Stimulated activated CD4-positive, alpha-beta T cell treated with anti-CD3 and anti-CD28 coated beads, Interleukin-15, amount 100 ng/mL, for 1 hour (primary cell): ENCODE measurements at places on chromosomes 13 and 19.

DNA sequence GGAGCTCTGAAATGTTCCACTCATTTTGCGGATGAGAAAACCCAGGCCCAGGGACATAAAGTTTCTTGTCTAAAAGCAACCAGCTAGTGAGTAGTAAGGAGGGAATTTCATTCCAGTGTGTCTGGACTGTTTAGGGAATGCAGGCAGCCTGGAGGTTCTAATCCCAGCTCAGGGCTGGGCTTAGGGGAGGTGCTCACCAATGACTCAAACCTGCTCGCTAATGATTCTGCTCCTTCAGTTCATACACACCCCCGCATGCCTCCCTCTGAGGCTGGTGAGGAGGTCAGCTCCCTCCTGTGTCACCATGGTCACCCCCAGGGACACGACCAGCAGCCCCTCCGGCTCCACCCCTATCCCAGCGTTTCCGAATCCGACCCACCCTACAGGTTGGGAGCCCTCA, 34.6 kb downstream of the CYP4F2 start:
- no peak for DNase-seq

DNA sequence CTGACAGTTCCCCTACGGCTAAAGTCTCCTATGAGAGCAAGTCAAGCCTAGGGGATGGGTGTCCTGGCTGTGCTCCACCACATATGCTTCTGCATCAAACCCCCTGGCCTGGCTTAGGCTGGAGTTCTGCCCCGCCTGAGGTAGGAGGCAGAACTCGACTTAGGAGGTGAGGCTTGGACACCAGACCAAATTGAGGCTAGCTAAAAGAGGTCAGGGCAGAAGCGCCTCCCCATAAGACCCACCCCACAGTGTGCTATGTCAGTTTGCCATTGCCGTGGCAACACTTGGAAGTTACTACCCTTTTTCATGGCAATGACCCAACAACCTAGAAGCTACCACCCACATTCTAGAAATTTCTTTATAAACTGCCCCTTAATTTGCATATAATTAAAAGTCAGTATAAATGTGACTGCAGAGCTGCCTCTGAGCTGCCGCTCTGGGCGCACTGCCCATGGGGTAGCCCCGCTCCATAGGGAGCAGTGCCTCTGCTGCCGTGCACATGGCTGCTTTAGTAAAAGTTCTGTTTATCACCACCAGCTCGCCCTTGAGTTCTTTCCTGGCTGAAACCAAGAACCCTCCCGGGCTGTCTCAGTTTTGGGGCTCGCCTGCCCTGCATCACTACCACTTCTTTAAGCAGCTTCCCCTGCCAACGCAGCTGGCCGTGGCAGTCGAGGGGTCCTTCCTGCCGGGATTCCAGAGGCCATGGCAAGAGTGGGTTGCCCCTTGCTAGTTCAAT, 20.2 kb downstream of the AP1M1 start:
- no peak for DNase-seq

- peak; percentile 56 for DNase-seq
These were observed 24.6 kb downstream of the SPC24 start for GRCh38 chr19:11130824-11131455.

DNA sequence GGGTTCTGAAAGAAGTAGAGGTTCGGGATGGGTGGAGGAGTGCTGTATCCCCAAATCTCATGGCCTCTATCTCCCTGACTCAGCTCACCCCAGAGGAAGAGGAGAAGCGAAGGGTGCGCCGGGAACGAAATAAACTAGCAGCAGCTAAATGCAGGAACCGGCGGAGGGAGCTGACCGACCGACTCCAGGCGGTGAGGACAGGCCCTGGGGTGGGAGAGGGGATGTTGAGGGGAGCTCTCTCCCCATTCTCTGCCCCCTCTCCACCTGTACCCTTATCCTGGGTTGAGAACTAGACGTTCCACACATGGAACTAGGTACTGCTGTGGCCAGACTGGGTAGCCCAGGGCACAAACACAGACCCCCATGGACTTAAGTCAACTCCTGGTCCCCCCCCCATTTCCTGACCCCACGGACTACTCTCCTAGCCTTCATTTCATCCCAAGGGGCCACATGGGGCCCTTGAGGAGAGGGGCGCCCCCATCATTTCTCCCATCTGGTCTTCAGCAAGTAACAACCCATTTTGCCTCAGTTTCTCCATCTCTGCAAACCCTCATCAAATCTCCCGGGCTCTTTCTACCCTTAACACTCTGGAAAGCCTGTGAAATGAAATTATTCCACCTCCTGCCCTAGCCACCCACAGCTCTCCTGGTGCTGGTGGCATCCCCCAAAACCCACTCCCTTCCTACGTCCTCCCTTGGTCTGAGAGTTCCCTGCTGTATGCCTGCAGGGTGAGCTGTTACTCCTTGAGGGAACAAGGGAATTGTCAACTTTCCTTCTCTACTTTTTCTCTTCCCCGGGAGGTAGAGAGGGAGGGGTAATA, 3.5 kb downstream of the FOSB start:
- DNase-seq, result no peak

DNA sequence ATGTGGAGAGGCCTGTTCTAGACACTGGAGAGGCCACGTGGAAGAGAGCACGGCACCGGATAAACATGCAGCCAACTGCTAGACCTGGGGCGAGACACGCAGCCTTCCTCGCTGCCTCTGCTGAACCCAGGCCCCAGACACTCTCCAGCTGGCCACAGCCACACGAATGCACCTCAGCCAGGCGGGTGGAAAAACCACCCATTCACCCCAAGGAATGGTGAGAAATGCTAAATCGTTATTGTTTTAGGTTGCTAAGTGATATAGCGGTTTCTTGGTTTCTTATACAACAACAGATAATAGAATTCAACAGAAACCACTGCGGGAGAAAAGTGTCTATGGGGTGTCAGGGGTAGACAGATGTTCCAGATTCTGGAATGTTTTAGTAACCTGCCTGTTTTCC, 52.5 kb downstream of the STK24 start:
- no peak for DNase-seq

DNA sequence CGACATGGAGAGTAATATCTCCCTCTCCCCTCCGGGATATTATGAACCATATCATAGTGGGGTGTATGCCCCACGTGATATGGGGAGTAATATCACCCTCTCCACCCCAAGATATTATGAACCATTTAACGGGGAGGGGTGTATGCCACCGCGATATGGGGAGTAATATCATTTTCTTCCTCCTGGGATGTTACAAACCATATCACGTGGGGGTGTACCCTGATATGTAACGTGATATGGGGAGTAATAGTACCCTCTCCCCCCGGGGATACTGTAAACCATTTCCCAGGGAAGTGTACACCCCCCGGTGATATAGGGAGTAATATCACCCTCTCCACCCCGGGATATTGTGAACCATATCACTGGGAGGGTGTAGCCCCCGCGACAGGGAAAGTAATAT, 62.1 kb downstream of the ERICH4 start:
- DNase-seq, result no peak

GRCh38 chr19:45164577-45165335, 4.0 kb upstream of the NKPD1 start:
- no peak for DNase-seq

DNA sequence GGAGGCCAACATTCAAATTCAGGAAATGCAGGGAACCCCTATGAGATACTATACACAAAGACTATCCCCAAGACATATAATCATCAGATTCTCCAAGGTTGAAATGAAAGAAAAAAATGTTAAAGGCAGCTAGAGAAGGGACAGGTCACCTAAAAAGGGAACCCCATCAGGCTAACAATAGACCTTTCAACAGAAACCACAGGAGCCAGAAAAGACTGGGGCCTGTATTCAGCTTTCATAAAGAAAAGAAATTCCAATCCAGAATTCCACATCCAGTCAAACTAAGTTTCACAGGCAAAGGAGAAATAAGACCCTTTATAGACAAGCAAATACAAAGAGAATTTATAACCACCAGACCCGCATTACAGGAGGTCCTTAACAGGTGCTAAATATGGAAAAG, 1703.6 kb upstream of the PRR20A start:
- DNase-seq, result no peak

GRCh38 chr13:98540476-98540875, 36.4 kb downstream of the STK24 start:
- no peak for DNase-seq

DNA sequence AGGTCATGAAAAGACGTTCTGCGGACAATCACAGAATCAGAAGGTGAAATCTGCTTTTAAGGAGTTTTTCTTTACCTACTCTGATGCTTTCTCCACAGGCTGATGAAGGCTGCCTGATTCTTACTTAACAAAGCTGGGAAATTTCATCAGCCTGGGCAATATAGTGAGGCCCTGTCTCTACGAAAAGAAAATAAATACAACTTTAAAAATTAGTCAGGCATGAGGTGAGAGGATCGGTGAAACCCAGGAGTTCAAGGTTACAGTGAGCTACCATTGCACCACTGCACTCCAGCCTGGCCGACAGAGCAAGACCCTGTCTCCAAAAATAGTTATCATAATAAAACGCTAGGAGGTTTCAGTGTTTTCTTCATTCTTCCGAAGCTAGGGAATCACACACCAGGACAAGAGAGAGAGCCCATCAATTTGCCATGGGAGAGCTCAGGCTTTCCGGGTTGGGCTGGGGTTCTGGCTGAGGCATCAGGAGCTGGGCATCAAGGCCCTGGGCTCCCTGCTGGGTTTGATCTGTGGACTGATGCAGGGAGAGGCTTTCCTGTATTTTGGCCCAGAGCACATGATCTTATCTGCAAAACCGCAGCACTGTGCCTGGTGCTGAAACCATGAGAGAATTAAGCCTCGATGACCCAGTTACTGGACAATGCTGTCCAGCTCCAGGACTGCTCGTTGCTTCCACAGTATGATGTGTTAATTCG, 25.1 kb upstream of the CEBPG start:
- no peak for DNase-seq

DNA sequence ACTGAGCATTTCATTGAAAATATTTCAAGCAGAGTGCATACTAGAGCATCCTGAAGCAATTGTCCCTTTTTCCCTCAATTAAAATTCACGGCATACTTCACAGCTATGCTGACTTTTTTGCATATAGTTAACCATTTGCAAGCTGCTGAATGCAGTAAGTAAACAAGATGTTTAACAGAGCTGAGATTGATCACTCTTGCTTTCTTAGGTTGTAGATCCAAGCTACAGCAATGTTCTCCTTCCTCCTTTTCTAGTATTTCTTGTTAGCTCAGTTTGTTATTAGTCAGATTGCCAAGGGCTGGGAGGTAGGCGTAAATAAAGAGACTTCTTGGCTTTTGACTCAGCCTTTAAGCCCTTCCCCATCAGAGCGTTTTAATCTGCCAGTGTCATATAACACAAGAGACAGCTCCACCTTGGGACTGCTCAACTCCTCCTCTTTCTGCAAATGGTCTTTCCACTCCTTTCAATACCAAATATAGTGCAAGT, at the start of gene SLITRK6:
TSS of gene SLITRK6 (minus strand) at position 323 of the 486 bp plus-strand sequence. CDS start 2,911 bp downstream, outside the sequence.
- no peak for DNase-seq

DNA sequence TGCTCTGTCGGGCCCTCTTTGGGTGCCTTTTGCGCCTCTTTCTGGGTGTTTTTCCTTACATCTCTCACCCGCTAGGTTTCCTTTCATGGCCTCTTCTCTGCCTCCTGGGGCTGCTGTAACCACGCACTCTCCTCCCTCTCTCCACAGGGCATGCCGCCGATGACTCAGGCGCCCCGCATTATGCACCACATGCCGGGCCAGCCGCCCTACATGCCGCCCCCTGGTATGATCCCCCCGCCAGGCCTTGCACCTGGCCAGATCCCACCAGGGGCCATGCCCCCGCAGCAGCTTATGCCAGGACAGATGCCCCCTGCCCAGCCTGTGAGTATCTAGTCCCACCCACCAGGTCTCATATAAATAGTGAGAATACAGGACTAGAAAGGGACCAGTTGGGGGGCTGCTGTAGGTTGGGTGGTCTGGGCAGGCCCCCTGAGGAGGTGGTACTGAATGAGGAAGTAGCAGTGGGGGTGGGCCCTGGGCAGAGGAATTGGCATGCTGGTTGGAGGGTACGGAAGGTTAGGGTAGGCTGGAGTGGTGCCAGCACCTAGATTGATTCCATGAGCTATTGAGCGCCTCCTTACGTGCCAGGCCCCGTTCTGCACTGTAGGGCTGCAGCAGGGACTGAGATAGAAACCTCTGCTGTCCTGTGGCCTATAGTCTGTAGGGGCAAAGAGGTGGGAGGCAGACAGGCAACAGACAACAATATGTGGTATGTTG, 11.9 kb downstream of the SNRPA start:
- DNase-seq, result no peak

DNA sequence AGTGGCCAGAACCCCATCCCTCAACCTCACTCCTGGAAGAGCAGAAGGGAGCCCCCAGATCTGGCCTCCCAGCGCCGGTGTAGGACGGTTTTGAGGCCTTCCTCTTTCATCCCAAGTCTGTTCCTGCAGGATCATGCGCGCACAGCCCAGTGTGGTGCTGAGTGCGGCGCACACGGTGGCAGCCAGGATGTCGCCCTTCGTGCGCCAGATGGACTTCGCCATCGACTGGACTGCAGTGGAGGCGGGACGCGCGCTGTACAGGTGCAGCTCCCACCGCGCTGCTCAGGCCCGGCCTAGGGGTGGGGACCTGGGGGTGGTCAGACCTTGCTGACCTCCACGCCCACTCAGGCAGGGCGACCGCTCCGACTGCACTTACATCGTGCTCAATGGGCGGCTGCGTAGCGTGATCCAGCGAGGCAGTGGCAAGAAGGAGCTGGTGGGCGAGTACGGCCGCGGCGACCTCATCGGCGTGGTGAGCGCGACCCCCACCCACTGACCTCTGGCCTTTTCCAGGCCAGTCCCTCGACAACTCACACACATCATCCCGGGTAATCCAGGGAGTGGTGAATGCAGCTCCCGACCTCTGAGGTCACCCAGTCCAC, 14.8 kb downstream of the PNPLA6 start:
- DNase-seq, result no peak

DNA sequence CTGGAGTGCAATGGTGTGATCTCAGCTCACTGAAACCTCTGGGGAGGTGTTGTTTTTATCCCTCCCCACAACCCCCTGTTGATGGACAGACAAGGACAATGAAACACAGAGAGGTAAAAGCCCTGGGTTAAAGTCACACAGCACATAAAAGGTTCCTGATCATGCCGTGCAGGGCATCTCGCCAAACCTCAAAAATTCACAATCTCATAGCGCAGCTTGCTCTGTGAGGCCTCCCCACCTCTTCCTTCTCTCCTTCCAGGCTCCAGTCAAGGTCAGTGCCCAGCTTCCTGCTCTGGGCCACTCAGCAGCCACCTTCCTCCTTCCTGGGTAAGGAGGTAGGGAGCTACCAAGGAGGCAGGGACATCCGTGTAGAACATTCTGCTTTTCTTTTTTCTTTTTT, 2.3 kb downstream of the FUT2 start:
- DNase-seq, result no peak

DNA sequence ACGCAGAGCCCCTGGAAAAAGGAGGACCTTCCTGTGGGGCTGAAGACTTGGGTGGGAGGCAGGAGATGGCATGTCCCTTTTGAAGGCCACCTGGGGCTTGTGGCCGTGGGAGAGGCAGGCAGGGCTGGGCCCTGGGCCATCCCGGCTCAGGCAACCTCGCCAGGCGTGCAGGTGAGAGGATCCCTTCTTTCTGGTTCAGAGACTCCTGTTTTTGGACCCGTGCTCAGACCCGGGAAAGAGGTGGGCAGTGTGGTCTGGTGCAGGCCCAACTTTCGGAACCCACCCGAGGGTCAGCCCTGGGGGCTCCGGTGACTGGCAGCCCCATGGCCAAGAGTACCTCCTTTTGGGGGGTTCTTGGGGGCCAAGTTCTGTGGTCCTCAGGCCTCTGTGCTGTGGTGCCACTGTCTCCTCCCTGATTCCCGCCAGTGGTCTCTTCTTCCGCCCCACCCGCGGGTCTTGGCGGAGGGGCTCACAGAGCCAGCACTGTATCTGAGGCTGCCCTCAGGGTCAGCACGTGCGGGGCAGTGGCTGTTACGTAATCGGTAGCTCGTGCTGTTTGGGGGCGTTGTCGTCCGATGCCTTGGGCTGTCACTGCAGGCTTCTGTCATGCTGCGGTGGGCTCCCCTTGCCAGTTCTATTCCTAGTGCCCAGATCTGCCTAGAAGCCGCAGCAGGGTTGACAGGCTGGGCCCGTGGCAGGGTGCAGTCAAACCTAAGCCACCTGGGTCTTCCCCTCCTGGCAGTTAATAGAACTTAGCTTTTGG, 42.7 kb downstream of the KDM4B start:
- DNase-seq, result no peak
